ENCODE measurements at places on chromosomes 2 and 18.

DNA sequence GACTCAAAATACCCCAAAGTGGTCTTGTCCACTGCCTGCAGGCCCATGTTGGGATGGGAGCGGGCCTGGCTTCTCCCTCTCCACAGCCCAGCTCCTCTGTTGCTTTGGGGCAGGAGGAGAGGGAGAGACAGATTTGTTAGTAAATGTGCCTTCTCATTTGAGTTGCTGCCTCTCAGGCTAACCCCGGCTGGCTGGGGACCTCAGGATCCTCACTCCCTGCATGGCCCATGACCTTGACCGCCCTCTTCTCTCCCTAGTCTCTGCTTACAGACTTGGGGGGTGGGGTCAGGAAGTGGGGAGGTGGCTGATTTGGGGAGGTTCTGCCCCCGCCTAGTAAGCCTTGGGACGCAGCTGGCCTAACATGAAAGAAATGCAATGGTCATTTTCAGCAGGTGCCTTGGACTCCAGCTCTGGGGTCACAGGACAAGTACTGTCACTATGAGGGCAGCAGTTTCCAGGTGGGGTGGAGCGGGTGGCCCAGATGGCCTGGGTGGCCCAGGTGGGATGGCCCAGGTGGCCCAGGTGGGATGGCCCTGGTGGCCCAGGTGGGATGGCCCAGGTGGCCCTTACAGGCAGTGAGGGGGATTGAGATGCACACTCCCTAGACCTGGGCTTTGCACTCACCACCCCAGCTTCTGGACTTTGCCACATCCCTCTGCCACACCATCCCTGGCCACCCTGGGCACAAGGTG is 24.1 kb downstream of the HJURP start:
- no peak for DNase-seq

DNA sequence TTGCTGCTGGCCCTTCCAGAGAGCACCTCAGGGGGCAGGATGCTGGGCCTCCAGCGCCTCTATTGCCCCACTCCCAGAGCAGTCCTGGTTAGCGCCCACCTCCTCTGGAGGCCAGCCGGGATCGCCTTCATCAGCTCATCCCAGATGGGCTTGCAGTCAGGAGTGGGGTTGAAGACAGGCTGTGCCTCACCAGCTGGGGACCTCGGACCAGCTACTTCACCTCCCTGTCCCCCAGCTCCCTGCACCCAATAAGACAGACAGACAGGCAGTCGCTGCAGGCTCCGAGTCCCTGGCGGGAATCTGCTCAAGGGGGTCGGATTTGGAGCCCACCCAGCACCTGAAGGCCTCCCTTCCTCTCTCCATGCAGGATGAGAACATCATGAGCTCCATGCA is 18.9 kb upstream of the FAHD2A start:
- no peak for DNase-seq

DNA sequence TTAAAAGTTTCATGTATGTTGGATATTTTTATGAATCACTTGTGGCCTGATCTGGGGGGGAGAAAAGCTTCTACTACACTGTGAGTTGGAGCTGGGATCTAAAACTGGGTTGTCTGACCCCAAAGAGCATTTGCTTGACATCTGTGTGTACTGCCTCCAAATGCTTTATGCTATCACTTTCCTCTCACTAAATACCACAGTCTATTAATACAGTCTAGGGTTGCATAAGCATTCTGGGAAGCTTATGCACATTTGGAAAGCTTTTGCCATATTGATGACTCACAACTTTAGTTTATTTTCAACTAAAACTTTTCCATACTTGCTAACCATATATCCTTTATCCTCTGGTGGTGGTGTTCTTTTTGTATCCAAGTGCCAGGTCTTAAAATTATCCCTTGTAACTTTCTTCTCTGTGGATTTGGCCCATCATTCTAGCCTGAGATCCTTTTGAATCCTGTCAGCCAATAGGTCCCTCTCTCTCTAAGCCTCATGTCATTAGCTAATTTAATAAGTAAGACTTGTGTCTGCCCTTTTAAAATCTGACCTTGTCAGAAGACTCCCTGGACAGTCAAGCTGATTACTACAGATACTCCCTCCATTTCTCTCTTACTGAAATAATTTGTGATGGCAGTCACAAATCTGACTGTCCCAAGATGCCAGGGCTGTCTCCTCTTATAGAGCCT is 72.7 kb downstream of the NXPH2 start:
- no peak for DNase-seq

- DNase-seq = peak; percentile 50
Observed at GRCh38 chr2:68715353-68716041, 19.1 kb upstream of the ARHGAP25 start.

- DNase-seq = peak; percentile 19
Observed at GRCh38 chr2:152716805-152717227, 445 bp downstream of the PRPF40A start.

DNA sequence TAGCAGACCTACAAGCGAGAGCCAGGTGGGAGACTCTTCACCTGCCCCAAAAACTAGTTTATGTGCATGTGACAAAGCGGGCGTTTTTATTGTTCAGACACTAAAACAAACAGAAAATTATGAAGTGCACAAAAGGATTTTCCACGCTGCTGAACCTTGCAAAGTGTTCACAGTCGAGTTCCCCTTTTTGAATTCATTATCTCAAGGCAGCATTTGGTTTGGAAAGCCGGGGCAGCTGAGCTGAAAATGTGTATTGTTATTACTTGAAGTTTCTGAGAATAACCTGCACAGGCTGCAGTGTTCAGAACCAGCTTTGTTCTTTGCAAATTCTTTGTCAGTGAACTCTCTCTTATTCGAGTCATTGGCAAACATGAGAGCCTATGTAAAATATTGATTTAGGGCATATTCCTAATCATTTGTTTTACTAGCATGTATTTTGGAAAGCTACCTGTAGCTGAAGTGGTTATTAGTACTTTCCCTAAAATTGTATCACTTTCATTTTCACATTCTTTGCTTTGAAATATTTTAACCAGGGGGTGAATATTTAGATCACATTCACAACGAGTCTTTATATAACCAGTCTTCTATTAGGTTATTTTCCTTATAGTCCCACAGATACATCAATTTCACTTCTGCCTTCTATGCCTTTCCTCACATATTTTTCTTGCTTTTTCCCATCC is 59.5 kb downstream of the LRRTM1 start:
- no peak for DNase-seq

- no peak for DNase-seq
Observed at GRCh38 chr18:79786786-79787526, 10.8 kb upstream of the KCNG2 start.
